ENCODE measurements at places on chromosomes 12 and 14.

DNA sequence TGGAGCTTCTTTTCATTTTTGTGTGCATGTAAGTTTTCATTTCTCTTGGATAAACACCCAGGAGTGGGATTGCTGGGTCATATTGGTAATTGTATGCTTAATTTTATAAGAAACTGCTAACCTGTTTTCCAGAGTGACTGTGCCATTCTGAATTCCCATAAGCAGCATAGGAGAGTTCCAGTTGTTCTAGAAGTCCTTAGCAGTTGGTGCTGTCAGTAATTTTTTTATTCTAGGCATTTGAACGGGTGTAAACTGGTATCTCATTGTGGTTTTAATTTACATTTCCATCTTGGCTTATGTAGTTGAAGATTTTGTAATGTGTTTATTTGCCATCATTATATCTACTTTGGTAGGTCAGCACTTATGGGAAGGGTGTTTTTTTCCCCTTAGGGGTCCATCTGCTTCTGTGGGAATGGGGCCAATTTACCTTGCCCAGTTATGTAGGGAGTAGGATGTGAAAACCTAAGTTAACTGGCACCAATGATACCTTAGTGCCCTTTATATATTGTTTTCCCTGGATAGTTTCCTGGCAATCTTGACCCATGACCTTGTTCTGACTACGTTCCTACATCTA lies 202.9 kb downstream of the AKAP6 start:
- no peak for DNase-seq

DNA sequence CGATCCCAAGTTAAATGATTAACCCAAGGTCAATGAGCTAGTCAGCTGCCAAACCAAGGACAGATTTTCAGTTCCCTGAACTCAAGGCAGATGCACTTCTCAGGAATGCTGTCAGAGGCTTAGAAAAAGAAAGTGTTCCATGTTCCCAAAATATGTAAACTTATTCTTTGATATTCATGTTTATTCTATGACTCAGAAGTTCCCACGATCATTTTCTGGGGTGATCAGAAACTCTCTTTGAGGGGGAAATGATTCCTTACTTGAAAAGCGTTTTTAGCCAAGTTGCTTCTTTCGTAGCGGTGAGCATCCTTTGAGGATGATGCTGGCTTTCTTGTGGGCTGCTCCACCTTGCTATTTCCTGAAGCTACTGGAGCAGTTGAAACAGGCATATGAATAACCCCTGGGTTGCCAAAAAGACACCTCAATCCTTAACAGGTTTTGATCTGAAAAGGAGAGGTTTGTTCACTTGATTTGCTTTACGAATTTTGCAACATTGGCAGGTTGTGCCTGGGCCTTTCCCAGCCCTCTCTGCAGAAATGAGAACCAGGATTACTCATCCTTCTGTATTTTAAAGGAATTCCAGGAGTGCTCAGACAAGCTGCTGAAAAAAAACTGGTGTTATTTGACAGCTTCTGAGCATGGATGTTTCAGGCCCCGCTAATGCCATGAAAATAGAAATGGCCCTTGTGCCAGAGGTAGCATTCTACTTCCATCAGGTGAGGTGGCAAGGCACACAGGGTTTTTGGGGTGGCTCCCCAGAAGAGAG lies 121.4 kb upstream of the HIF1A start:
- DNase-seq: no peak

DNA sequence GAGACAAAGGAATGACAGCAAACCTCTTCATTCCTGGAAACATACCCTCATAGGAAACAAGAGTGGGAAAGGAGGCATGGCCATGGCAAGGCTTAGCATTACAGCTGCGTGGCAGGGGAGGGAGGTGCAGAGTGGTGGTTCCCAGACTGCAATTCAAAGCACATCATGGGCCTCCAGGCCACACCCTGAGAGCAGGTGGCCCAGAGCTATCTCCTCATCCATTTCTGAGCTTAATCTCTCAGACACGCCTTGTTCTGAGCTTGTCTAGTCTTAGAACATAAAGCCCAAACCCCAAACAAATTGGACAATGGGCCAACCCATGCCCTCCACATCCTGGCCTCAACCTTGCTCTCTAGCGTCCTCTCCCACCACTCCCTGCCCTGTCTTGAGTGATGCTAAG lies 5.9 kb upstream of the KRT3 start:
- DNase-seq: no peak

DNA sequence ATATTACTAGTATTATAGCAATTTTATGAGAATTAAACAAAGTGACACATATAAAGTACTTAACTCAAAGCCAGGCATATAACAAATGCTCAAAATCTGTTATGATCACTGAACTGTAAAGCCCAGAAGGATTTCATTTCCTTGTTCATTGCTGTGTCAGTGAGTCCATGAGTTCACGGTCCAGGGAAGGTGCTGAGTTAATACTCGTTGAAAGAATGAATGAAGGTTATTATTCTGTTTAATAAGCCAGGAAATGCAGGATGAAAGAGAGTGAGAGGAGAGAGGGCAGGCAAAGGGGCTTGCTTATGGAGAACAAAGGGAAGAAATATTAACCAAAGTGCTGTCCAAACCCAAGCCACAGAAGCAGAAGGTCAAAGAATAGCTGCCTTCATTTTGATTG lies 40.2 kb upstream of the NT5DC3 start:
- no peak for DNase-seq

DNA sequence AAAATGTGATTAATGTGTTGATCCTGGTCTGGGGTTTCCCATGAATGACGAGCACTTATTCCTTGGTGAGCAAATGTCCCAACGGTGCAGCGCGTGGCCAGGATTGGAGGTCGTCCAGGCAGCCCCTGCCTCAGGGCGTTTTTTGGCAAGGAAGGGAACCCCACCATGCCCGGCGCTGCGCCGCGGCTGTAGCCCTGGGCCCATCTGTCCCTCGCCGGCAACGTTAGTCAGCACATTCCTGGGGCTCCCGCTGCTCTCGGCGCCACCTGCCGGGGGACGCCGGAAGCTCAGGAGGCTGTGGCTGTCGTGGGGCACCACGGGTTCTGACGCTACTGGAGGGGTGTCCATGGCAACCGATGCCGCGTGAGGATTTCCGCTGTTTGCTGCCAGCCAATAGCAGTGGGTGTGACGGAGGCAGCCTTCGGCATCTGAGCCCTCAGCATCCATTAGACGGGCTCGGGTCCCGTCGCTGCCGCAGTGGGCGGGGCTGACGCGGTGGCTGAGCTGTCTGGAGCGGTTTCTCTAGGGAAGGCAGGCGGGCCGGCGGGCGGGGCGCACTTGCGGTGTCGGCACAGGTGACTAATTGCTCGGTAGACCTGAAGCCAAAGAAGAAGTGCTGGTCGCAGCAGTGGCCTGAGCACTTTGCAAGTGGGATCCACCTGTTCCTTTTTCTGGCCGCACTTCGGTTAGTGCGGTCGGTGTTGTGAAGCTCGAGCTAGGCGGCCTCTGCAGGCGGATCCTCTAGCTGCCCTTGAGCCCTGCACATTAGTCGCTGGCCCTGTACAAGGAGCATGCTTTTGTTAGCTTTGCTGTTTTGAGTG lies 29.5 kb downstream of the RAB35 start:
- DNase-seq: peak; percentile 91

DNA sequence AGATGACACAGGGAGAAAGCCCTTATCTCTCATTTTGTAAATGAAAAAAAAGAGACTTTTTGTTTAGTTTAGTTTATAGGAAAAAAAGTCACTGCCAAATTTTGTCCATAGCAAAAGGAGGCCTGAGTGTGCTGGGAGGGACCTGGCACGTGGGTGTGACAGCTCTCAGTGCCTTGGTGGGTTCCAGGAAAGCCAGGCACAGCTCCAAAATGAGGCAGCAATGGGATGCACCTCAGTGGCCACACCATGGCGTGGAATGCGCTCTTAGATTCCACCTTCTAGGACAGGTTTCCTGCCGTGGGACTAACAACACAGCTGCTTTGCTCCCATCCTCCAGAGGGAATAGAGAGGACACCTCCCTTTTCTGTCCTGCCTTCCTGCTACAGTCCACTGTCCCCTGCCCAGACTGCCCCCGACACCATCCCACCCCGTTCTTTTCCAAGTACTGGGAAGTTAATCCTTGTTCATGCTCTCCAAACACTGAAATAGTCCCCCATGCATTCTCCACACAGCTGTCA lies 207.6 kb downstream of the EMP1 start:
- DNase-seq: no peak

DNA sequence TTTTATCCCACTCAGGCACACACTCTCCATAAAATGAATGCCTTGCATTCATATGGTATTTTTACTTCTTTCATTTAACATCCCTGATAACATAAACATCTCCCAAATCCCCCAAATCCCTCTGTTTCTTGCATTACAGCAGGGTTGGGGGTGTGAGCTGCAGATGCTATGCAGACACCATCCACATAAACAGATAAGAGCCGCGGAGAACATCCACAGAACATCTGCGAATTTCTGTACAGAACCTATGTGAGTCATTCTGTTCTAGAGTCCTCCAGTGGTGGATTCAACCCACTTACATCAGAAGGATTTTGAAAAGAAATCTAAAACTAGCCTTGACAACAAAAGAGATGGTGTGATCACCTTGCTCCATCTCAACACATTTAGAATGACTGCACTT lies 20.3 kb downstream of the FBLN5 start:
- no peak for DNase-seq

DNA sequence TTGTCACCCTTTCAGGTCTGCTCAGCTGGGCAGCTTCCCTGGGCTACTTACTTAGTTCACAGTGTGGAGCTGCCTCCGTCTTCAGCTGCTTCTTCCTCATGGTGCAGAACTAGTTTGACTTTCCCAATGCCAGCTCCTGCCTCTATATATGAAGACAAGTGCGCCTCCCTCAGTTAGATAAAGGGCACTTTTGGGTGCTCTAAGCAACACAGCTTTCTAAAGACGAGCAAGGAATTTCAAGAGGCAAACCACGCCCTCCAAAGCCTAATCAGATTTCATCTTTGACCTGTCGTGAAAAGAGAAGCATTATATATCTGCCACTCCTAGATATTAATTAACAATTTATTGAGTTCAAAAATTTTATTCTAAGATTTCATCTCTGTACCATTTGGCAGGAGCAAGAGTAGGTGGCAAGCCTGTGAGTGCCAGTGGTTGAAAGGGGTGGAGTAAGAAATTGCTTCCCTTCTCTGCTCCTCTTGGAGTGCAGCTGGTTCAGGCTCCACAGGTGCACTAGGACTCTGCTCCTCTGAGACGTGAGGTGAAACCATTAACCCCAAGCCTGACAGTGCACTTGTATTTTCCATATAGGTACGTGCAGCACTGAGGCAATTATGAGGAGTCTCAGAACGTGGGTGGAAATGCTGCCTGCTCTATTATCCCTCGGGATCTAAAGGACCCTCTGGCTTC lies 2.1 kb upstream of the SLC11A2 start:
- DNase-seq: no peak

- no peak for DNase-seq
Observed at GRCh38 chr12:131087302-131087818, 133.7 kb downstream of the ADGRD1 start.

GRCh38 chr12:2633176-2633824 lies 161.5 kb upstream of the FKBP4 start:
- DNase-seq: no peak

- peak; percentile 85 for DNase-seq
Observed at GRCh38 chr12:67426067-67426466, 156.9 kb downstream of the CAND1 start.

- DNase-seq: no peak
Observed at GRCh38 chr12:32870716-32871115, 25.9 kb downstream of the PKP2 start.

GRCh38 chr12:89556976-89557375 lies 31.1 kb upstream of the POC1B start:
- no peak for DNase-seq

DNA sequence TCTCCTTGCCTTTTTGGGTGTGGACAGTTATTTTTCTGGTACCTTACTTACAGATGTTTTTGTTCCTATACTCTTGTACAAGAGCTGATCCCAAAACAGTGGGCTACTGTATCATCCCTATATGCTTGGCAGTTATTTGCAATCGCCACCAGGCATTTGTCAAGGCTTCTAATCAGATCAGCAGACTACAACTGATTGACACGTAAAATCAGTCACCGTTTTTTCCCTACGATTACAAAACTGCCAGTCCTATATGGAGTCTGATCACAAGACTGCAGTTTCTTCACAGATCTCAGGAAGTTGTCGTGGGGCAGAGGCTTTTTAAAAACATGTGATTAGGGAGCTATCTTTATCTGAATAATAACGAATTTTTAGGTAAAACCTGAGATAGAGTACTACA lies 1.3 kb downstream of the LYSET start:
- no peak for DNase-seq

DNA sequence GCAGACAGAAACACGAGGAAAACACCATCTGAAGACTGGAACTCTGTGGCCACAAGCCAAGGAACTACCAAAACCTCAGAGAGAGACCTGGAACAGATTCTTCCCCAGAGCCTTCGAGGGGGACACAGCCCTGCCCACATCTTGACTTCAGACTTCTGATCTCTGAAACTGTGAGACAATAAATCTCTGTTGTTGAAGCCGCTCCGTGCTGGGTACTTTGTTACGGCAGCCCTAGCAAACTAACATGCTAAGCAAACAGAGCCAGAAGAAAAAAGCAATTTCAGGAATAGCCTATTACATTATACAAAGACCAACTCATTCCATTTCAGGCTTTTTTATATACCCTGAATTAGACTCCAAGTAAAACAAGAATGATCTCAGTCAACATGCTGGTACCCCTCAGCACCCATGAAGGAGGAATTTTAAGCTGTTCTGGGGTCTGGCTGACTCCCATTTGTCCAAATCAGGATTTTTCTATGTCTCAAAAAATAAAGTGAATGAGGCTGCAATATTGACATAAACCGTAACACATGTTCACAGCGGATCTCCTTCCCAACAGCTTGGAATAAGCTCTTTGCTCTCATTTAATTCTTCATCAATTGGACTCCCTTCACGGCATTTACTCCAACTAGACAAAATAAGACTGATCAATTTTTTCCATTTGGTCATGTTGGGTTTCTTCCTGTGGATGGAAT lies 190.1 kb downstream of the FOXN3 start:
- peak; percentile 55 for DNase-seq

GRCh38 chr14:32933629-32934072 lies 5.0 kb upstream of the NPAS3 start:
- no peak for DNase-seq

DNA sequence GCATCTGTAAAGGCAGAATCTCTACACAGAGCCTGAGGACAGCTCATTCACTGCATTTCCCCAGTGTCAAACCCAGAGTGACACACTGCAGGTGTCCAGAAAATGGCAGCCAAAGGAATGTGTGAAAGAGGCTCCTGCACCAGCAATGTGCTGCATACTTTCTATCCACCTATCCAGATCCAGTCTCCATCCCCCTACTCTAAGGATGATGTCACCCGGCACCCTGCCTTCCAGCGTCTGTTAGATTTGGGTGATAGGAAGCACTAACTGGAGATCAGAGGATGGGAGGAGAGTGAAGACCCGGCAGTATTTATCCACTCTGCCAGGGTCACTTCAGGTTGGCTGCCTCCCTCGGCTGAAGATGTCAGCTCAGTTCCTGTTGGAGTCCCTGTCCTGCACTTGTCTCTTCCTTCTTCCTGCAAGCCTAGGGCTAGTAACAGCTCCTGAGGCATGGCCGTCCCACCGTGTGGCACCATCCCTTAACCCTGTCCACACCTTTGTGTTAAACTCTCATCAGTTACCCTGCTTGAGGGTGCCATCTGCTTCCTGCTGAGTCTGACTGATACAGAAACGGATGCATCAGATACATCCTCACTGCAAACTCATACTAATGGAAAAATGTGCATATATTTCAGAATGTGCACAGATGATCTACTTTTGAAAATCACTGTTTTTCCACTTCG lies 13.0 kb upstream of the GPR68 start:
- no peak for DNase-seq

GRCh38 chr14:94088516-94088915 lies 7.4 kb downstream of the IFI27L1 start:
- no peak for DNase-seq

All from skeletal muscle cell (primary cell).